Hematopoietic multipotent progenitor cell treated with erythropoietin and hydrocortisone succinate and interleukin-3 and kit ligand, for 17 days (in vitro differentiated cells): ENCODE measurements at places on chromosomes 3 and 15.

- no peak for DNase-seq
Measured at GRCh38 chr3:23474580-23475357, 271.6 kb downstream of the UBE2E2 start.

DNA sequence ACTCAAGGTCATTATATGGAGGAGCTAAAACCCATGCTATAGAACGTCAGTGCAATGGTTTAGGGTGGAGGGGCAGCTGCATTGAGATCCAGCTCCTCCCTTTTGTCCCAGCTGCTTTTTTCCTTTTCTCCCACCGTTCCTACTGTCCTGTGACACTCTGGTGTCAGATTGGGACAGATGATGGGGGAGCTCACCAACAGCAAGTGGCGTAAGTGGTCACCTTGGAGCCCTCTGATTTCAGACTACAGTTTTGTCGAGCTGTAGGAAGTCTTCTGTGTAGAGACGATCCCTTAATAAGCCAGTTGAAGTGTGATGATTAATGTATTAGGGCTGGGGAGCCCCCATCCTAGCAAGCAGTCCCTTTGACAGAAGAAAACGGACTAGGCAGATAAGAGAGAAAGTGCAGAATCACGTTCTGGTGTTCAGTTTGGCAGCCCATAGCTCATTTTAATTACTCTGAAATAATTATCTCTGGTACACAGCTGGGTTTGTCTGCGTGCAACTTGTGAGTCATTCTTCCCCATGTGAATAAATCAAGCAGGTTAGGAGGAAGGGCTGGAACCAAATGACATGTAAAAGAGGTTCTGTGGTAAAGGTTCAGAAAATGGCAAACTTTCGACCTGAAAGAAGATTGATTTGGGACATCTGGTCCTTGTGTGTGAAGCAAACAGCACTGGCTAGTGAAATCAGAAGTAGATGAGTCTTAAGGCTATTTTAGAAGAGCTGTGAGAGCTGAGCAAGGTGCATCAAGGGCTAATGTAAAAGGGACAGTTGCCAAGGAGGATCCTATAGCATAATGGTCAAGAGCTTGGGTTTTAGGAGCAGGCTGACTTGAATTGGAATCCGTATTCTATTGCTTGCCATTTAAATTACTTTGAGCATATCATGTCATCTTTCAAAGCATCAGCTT lies 241.4 kb downstream of the EDEM1 start:
- peak; percentile 86 for DNase-seq

DNA sequence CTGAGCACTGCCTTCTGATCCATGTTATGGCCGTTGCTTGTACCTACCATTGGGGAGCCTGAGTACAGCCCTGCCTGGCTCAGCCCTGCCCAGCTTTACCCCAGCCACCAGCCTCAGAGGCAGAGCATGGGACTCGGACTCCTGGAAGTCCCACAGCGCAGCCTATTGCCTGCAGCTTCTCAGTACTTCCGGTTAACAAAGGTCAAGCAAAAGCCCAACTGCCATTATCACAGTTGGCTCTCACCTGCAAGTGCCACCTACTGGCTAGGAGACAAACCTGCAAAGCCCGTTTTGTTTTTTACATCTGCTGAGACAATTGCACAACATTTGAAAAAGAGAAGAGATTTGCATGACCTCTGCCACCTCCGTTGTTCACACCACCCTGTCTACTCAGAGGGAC lies 1081.7 kb downstream of the NAALADL2 start:
- no peak for DNase-seq

DNA sequence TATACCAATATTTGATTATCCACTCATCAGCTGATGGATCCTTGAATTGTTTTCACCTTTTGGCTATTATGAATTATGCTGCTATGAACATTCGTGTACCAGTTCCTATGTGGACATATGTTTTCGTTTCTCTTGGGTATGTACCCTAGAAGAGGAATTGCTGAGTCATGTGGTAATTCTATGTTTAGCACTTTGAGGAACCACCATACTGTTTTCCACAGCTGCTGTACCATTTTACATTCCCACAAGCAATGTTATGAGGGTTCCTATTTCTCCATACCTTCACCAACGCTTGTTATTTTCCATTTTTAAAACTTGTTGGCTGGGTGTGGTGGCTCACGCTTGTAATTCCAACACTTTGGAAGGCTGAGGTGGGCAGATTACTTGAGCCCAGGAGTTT lies 62.9 kb downstream of the RPLP1 start:
- no peak for DNase-seq

- no peak for DNase-seq
Measured at GRCh38 chr3:177069514-177070329, 127.6 kb downstream of the TBL1XR1 start.

GRCh38 chr3:111813441-111813840 lies 45.6 kb upstream of the PHLDB2 start:
- DNase-seq, result no peak

GRCh38 chr3:50264383-50264963 lies 4.5 kb upstream of the SEMA3B start:
- DNase-seq, result no peak

- DNase-seq, result no peak
Measured at GRCh38 chr15:56367156-56367555, 1.9 kb downstream of the TEX9 start.

- no peak for DNase-seq
Measured at GRCh38 chr3:37967260-37967881, 23.2 kb upstream of the VILL start.

GRCh38 chr3:57948781-57949242 lies 59.4 kb upstream of the FLNB start:
- DNase-seq, result no peak

GRCh38 chr3:80769683-80770082 lies 991.8 kb downstream of the GBE1 start:
- DNase-seq, result no peak

DNA sequence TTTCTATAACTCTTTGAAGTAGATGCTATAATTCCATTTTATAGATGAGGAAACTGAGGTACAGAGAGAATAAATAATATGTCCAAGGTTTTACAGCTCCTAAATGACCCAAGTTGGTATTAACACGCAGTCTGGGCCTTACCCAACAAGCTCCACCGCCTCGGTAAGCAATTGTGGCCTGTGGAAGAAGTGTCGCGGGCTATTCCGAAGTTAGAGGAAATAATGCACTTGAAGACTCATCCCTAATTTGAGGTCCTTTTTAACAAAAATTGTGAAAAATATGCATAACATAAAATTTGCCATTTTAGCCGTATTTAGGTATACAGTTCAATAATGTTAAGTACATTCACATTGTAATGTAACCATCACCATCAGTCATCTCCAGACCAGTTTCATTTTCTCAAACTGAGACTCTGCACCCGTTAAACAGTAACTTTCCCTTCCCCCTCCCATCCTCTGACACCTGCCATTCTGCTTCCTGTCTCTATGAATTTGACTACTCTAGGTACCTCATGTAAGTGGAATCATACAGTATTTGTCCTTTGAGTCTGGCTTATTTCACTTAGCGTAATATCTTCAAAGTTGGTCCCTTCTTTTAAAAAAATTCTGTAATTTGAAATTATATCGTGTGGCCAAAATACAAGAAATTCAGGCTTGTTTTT lies 18.2 kb downstream of the IDH3A start:
- no peak for DNase-seq

DNA sequence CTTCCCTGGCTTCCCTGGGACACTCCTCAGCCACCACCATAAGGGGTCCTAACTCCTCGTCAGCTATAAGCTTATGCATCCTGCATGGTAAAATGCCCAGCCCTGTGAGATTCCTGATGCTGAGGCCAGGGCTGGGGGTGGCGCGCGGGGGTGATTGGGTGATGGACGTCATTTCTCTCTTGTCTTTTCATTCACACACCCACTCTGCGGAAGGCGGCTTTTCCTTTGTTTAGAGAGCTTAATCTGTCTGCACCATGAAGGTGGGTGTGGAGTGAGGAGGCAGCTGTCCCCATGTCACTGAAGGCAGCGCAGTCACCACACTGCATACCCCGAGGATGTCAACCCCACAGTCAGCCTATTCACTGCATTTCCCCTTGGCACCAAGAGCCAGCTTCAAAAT lies 110.0 kb upstream of the NSMCE3 start:
- no peak for DNase-seq

DNA sequence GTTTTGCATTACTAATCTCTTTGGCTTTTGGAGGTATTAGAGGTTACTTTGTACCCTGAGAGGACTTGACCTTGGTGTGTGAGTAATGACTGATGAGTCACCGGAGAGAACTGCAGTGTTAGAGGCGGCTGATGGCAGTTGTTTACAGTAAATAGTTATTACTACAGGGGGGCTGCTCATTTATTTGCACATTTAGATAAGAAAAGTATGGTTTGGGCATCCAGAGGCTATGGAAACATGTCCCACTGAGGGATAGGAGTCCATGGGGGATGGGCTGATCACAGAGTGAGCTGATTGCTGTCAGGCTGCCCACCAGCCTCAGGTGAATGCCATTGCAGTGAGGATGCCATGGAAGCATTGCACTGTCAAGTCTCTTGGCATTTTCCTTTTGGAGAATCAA lies 17.3 kb upstream of the STAC start:
- no peak for DNase-seq

DNA sequence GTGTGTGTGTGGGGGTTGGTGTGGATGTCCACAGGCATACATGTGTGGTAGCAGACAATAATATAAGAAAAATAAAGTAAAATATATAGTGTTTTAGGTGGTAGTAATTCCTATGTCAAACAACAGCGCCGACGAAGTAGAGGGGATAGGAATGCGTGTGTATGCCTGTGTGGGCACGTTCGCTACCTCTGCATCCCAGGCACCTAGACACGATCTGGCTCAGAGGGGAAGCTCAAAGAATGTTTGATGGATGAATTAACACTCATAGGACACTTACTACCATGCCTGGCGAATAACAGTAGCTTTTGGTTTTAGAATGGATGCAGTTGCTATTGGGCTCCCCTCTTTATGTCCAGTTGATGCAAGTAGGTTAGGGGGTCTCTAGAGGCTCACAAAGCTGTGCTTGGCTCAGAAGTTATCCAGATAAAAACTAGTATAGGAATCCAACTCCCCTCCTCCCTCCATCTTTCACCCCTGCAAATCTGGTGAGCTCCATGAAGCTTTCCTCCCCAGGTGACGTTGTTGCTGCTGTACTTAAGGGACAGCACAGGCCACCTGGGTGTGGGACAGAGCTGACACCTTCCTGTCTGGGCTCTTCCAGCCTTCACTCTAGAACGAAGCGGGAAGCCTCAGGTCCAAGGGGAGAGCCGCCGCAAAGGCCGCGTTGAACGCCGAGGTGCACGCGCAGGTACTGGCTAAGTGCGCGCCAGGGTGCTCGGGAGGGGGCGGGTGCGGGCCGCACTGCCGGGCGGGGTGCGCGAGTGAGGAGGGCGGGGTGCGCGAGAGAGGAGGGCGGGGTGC lies 192.6 kb upstream of the LYSMD4 start:
- peak; percentile 49 for DNase-seq

- no peak for DNase-seq
Measured at GRCh38 chr3:52393131-52393807, 51.6 kb downstream of the SEMA3G start.

- DNase-seq, result no peak
Measured at GRCh38 chr3:118636841-118637240, 397.8 kb downstream of the IGSF11 start.

DNA sequence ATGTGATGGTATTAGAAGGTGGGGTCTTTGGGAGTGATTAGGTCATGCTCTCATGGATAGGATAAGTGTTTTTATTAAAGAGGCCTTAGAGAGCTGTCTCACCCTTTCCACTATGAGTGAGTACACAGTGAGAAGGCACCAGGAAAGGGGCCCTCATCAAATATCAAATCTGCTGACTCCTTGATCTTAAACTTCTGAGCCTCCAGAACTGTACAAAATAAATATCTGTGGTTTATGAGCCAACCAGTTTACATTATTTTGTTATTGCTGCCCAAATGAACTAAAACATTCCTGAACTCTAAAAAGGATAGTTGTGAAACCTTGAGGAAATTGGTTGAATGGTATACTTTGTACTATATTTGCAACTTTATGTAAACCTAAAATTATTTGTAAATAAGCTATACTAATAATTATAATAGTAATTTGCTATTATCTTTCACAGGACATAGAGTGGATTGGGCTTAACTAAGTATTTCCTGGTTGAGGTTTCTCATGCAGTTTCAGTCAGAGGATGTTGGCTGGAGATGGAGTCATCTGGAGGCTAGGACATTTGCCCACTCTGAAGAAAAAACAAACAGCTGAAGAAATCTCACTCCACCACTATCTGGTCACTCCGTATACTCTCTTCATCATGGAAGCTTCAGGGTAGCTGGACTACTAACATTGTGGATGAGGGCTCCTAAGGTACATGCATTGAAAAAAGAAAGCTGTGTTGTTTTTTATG lies 1068.6 kb upstream of the CADM2 start:
- DNase-seq, result no peak

- DNase-seq, result no peak
Measured at GRCh38 chr3:146537603-146538002, 6.8 kb downstream of the PLSCR1 start.
